A673 (cell line): ENCODE measurements at places on chromosomes 1 and 21.

DNA sequence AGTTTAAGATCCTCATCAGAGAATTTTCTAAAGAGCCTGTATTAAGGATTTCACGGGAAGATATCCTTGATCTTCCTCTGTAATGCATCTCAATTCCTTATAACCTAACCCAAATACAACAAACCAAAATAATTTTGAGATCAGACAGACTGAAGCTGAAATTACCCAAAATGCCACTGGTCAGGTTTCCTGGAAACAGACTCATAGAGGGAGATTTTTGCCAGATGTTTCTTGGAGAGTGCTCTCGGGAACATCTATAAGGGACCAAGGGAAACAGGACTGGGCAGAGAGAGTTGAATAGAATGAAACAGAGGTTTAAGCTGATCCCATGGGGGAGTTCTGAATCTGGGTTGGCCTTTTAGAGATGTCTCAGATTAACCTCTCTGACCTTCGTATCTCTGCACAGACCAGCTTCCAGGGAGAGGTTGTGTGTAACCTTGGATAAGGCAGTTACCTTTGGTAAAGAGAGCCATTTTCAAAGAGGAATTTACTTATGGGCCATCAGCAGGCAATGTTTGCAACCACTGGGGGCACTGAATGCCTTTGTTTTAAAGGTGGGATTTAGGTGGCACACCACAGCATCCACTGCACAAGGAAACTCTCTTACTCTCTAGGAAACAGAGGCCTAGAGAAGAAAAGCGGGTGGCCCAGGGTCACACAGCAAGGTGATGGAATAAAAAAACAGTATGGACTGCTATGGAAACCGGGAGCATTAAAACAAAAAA, 130.8 kb upstream of the SGIP1 start:
- no peak for DNase-seq

- DNase-seq = no peak
Observed at GRCh38 chr1:5945445-5945844, 46.8 kb downstream of the NPHP4 start.

DNA sequence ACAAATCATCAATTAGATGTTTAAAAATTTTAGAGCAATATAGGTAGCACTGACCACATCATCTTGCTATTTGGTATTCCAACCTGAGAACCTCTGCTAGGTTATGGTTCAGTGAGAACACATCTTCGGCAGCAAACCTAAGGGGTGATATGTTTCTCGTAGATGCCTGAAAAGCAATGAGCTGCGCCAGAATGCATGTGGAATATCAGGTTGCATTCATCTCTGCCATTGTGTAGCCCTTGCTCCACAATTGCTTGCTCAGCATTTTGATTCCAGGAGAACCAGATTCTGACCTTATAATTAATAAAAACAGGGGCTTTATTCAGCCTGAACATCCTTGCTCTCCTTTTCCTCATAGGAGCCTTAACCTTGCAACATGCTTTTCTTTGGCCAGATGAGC, 408.1 kb downstream of the USH2A start:
- no peak for DNase-seq

DNA sequence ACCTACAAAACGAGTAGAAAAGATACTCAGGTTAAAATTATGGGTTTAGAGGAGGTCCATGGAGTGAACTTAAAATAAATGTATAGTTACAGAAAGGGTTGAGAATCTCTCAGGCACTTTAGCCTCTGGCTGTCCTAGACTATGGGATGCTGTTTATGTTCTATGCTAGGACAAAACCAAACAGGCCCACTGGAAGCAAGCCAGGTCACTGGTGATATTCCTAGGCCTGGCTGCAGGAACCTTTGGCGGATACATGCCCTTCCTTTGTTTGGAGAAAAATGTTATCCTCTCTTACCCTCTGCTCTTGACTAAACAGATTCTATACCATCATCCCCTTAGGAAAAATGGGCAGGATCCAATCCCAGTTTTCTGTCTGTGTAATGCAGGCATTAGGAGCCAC, 90.7 kb upstream of the DUSP10 start:
- DNase-seq = no peak

DNA sequence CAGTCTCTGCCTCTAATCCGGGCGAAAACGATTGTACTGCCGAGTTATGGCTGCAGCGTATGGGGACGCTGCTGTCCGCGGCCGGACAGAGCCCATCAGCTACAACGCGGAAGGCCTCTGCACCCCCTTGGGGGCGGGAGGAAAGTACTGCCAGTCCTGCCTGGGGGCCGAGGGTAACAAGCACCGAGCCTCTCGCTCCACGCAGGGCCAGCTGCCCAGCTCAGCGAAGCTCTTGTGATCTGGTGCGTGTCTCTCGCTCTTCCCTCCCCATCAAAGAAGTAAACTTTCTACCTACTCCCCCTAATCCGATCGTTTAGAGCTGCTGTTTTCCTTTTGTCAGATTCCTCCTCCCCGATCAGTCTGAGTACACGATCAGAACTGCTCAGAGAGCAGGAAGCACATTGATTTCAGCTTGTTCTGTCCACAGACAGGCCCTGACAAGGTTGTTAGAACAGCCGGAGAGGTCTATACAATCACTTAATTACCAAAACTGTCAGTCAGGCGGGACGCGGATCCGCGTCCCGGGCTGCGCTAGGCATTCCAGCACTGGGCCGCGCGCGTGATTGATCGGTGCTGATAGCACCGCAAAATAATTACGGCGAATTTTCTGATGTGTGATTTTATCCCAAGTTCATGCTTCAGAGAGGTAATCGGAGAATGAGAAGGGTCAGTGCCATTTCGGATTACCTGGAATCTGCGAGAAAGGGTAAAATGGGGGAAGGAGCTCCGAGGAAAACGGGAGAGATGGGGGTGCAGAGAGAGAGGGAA, 8.7 kb upstream of the BARHL2 start:
- DNase-seq = no peak

DNA sequence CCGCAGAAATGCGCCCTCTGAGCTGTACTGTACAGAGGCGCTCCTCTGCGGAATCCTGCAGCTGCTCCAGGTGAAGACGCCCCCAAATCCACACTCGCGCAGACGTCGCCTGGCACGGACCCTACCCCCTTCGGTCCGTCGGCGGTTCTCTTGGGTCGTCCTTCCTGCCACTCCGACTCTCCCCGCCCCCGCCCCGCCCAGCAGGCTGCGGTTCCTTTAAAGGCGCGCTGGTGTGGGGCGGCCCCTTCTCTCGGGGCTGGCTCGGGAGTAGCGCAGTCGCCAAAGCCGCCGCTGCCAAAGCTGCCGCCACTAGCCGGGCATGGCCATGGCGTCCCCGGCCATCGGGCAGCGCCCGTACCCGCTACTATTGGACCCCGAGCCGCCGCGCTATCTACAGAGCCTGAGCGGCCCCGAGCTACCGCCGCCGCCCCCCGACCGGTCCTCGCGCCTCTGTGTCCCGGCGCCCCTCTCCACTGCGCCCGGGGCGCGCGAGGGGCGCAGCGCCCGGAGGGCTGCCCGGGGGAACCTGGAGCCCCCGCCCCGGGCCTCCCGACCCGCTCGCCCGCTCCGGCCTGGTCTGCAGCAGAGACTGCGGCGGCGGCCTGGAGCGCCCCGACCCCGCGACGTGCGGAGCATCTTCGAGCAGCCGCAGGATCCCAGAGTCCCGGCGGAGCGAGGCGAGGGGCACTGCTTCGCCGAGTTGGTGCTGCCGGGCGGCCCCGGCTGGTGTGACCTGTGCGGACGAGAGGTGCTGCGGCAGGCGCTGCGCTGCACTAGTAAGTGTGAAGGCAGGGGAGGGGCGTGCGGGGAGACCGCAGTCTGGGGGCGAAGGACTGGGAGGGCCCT, at the start of gene RASSF5:
TSS of gene RASSF5 (plus strand) at position 248 of the 846 bp plus-strand sequence. CDS start at position 320, 72 bp downstream.
- DNase-seq = peak; percentile 57

- DNase-seq = no peak
Observed at GRCh38 chr1:38686927-38687255, 172.7 kb downstream of the RRAGC start.

GRCh38 chr1:181344091-181344490, 139.2 kb upstream of the CACNA1E start:
- no peak for DNase-seq

DNA sequence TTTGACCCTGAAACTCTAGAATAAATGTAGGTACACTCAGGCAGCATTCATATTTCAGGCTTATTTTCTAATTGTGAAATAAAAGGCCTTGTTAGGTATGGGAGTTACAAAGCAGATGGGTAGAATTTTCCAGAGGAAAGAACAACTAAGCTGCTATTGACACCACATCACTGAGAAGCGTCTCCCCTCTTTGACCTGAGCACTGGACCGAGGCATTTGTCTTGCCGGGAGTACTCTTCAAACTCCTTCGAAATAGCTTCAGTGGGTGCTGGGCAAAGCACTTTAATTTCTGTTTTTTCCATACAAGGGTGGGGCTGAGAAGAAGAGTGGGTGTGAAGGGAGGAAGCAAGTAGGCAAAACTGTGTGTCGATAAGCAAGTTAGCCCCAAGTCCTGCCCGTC, 36.4 kb downstream of the ABCA4 start:
- no peak for DNase-seq

DNA sequence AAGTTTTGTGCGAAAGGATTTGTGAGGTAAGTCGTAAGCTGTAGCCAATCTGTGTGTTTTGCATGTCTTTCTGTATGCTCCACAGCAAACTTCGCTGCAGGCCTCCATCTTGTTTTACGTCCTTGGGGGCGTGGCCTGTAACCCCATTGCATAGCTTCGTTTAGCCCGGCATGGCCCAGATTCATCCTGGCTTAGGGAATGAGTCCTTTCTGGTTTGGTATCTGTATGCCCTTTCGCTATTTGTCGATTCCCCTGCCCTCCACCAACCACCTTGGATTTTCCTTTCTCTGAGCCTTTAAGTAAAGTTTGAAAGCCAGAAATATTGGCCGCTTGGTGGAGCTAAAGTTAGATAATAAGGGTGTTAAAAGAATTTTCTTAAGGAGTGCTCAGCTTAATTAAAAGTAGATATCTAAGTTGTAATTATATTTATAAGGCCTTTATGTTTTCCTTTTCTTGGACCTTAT, 1.1 kb downstream of the THEM4 start:
- no peak for DNase-seq

DNA sequence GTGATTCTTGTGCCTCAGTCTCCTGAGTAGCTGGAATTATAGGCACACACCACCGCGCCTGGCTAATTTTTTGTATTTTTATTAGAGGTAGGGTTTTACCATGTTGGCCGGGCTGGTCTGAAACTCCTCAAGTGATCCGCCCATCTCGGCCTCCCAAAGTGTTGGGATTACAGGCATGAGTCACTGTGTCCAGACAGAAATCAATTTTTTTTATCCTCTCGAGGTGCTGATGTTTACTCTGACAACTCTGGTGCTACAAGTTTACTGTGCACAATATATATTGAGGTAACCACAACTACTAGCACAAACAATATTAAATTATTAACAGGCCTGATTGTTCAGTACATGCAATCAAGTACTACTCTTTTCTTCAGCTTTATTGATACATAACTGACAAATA, 39.7 kb downstream of the F13B start:
- DNase-seq = no peak

- no peak for DNase-seq
Observed at GRCh38 chr1:181793831-181794230, 267.7 kb downstream of the ZNF648 start.

DNA sequence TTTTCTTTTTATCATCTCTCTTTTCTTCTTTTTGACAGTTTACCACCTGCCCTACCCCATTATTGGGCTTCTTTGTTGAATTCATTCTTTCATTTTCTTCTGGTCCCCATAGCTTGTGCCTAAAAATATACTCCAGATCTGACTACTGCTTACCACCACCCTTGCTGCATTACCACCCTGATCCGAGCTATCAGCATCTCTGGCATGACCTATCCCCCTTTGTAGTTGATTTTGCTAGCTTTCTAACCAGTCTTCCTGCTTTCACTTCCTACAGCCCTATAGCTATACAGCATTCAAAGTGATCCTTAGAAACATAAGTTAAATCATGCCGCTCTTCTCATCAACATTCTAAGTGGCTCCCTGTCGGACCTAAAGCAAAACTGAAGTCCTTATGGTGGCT, 59.4 kb upstream of the MPC2 start:
- DNase-seq = no peak

DNA sequence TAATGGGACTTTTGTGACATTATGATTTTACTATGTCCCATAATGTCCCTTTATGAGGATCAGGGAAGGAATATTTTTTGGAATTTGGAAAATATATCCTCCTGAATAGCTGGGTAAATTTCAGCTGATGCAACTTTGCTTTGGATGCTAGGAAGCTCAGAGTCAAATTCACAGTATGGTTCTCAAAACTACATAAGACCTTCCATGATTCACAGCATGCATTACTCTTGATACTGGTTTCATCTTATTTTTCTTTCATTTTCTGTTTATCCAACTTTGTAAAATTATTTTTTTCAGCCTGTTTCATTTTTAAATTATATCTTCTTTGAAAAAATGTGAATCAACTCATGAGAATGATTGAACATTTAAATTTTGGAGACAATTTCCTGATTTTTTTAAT, 160.2 kb downstream of the ATP6V1G3 start:
- no peak for DNase-seq

GRCh38 chr1:181326348-181326747, 157.0 kb upstream of the CACNA1E start:
- no peak for DNase-seq

- no peak for DNase-seq
Observed at GRCh38 chr1:3763351-3764125, 9.0 kb upstream of the SMIM1 start.

DNA sequence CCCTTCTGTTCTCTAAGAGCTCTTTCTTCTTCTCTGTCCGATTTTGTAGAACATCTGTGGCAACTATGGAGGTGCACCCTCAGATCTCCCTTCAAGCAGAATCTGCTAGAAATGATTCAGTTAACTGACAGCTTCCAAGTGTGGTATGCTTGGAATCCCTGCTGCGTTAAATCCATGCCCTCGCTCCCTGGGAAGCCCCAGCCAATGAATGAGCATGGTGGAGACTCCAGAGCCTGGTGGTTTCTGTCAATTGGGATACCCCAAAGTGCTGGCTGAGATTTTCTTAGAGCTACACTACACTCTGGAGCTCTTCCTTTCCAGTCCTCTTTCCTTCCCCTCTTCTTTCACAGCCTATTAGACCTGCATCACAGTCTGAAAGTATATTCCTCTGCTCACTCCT, 116.3 kb upstream of the C1orf21 start:
- DNase-seq = peak; percentile 28

DNA sequence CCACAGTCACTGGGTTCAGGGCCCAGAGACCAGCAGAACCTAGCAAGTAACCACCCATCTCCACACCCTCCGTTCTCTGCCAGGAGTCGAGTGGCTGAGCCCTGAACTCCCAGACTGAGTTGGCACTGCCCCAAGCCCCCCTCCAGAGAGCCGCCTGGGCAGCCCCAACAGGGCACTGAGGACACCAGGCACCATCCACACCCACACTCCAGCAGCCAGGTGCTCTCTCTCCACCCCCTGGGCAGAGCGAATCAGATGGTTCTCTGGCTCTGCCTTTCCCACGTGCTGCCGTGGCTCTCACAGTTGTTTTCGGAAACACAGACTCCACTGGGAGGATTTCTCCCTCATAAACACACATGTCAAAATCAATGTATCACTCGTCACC, 13.6 kb downstream of the WDR4 start:
- DNase-seq = peak; percentile 28

DNA sequence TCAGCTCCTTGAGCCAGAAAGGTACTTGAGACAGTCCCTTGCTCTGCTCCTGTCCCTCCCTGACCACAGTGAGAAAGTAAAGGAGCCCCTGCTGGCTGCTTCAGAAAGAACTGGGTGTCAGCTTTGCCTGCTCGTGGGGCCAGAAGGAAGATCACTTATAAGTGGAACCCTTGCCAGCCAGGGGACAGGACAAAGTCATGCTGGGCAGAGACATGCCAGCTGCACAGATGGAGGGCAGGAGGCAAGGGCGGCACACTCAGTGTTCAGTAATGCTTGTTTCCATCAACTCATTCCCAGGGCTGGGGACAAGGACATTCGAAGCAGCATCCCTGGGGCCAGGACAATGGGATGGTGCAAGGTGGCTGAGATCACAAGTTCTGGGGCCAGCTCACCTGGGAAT, 41.8 kb downstream of the NTPCR start:
- no peak for DNase-seq
